ENCODE measurements at places on chromosomes 3 and 15. TPM values are rescaled to one million over a fixed set of nuclear protein-coding genes. Genes with fewer than 3 reads are reported as not detected.

DNA sequence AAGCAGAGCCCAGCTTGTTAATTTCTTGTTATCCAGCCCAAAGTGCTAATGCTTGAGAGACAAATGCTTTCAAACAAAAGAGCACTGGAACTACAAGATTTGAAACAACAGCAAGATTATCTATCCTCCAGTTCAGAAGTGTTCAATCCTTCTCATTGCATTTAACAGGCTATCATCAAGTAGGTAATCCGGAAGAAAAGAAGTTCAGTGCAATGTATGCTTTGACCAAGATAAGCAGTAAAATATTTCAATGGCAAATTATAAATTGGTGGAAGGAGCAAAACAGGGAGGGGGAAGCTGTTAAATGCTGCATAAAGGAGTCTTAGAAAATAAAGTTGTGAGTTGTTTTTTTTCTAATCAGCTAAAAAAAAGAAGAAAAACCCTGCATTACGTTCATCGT lies 8.8 kb downstream of the LRIG1 start:
- DNase-seq = no peak

- peak; percentile 67 for DNase-seq
Observed at GRCh38 chr3:71389911-71390573, 193.5 kb downstream of the FOXP1 start.

GRCh38 chr3:56810577-56811545 lies 9.1 kb upstream of the ARHGEF3 start:
- no peak for DNase-seq

DNA sequence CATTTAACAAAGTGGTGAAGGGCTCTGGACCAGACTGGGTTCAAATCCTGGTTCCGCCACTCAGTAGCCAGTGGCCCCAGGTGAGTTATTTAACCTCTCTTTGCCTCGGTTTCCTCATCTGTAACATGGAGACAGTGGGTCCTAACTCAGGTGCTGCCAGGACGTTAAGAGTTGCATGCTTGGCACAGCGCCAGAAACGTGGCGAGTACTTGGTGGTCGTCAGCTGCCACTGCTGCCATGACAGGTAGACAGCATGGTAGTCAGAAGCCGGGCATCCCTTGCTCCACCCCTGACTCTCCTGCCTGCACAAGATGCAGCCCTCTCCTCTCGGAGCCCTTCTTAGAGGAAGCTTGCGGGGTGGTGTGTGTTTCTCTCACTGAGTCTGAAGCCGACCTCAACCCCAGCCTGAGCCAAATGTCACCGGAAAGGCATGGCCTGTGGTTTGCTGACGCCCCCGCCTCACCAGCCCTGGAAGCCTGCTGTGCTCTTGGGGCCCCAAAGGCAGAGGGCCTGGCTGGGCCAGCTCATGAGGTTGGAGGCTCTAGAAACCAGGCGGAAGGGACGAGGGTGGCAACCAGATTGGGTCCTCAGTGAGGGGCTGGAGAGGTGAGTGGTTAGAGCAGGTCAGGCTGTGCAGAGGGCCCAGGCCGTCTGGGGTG lies 160.8 kb upstream of the TLE3 start:
- peak; percentile 75 for DNase-seq

DNA sequence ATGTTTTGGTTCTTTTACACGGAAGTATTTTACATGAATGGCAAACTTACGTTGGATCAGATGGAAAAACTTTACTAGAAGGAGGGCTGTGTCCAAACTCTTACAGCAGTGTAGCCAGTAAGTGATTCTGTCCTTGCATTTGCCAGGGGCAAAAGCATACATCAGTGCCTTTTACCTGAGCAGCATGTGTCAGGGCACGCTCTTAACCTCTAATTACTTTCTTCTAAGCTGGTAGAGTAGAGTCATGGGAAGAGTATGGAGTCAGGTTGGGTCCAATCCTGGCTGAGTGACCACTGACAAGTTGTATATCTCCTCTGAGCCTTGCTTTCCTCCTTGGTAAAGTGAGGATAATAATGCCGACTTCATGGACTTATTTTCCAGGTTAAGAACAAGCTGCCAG lies 47.1 kb downstream of the RYR3 start:
- no peak for DNase-seq

DNA sequence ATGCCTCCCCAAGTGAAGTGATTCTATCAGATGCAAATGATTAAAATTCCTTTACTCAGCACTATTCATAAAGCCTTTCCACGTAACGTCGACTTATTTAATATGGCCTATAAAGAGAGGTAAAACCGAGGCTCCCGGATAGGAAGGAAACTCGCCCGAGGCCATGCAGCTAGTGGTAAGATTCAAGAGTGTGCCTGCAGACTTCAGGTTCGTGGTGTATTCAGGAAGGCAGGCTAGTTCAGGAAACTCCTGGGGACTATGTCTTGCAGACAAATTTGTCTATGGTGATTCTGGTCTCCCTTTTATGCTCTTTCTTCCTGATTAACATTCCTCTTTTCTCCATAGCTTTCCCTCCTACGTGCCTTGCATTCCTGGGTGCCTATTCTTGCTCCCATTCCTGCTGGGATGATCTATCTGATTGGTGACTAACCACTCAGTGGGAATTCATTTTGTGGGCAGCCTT lies 150.7 kb downstream of the SST start:
- DNase-seq = no peak

DNA sequence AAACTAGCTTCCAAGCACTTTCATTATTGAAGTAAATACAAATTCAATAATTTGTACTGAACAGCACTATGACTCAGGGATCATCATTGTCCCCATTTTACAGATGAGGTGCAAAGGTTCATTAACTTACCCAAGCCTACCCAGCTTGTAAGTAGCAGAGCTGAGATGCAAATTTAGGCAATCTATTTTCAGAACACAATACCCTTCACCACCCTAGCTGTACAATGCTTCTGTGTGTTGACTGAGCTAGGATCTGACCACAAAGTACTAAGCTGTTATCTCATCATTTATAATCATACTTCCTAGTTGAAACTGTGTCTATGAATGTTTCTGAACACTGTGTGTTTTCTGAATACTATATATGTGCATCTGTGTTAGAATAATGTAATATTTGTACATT lies 3.2 kb upstream of the ILDR1 start:
- DNase-seq = no peak

GRCh38 chr3:71562938-71563337 lies 20.6 kb downstream of the FOXP1 start:
- DNase-seq = peak; percentile 39

DNA sequence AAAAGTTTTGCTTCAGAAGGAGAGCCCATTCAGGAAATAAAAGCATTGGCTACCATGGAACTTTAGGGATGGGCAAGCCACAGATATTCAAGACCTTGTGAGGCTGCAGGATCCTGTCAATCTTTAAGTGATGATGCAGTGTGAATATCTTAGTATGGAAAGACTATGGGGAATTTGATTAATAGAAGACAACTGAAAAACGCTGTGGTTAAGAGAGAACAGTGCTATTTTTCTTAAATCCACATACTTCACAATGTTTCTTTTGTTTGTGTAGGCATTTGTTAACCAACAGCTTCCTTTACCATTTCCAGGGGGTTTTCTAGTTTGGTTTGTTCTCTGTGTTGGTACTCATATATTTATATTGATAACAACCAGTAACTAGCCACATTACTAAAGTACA lies 90.3 kb downstream of the TMEM212 start:
- no peak for DNase-seq

Gene NR1I2
- 62.9 TPM for total RNA-seq

Gene KBTBD13
- total RNA-seq = not detected
